ENCODE measurements at places on chromosomes 5 and 9. TPM values are rescaled to one million over a fixed set of nuclear protein-coding genes. Genes with fewer than 3 reads are reported as not detected.

DNA sequence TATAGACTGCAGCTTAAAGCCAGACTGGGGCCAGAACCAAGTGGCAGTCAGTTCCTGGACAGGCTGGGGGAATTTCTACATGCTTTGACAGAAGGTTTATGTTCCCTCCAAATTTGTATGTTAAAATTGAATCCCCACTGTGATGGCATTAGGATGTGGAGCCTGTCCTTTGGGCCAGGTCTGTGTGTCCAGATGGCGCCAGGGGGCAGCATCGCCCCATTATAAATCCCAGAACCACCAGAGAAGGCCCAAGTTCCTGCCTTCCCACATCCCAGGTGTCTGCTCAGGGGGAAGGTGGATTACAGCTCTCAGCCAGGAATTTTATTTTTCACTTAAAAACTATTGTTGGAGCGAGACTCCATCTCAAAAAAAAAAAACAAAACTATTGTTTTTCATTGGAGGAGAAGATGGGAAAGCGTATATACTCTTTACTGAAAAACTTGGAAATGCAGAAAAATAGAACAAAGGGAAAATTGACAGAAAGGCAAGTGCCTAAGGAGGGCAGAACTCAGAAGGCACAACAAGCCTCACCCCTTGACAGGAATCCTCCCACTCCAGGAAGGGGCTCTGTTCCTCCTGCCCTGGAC, 5.0 kb downstream of the IL3 start:
- no peak for DNase-seq

DNA sequence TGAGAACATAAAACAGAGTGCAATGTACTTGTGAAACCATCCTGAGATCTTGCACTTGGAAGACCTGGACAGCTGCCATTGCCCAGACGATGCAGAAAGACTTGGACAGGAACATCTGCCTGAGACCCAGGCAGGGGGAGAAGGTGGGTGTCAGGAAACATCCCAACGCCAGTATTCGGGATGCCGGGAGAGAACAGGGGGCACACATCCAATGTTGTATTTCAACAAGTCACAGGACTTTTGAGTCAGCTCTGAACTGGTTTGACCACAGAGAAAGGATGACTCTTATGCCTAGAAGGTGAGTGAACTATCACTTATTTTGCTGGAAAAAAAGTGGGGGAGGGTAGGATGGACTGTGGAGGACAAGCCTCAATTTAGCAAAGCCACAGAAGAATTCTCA, 124.6 kb downstream of the ROR2 start:
- no peak for DNase-seq

GRCh38 chr9:37693260-37693659, 42.5 kb downstream of the FRMPD1 start:
- no peak for DNase-seq

The CATSPER3 gene
- total RNA-seq = not detected

The GGTA1 gene
- total RNA-seq = 2.4 TPM

- no peak for DNase-seq
Observed at GRCh38 chr9:117672369-117672768, 31.8 kb upstream of the TLR4 start.

The CXCL14 gene
- total RNA-seq = 2.2 TPM

GRCh38 chr9:71911908-71912335, 483 bp downstream of the C9orf85 start:
- no peak for DNase-seq

- DNase-seq = no peak
Observed at GRCh38 chr9:26426551-26427131, 466.0 kb downstream of the CAAP1 start.

The IL13 gene
- total RNA-seq = not detected

DNA sequence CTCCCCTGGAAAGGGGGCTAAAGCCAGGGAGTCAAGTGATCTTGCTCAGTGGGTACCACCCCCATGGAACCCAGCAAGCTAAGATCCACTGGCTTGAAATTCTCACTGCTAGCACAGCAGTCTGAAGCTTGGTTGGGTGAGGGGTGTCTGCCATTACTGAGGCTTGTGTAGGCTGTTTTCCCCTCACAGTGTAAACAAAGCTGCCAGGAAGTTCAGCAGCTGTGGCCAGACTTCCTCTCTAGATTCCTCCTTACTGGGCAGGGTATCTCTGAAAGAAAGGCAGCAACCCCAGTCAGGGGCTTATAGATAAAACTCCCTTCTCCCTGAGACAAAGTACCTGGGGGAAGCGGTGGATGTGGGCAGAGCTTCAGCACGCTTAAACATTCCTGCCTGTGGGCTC, 17.1 kb upstream of the EPB41L4A start:
- DNase-seq = no peak

The CCDC187 gene
- 1.2 TPM for total RNA-seq

The IFNA13 gene
- not detected for total RNA-seq

GRCh38 chr5:7827610-7828009, 23.3 kb downstream of the CFAP90 start:
- no peak for DNase-seq

DNA sequence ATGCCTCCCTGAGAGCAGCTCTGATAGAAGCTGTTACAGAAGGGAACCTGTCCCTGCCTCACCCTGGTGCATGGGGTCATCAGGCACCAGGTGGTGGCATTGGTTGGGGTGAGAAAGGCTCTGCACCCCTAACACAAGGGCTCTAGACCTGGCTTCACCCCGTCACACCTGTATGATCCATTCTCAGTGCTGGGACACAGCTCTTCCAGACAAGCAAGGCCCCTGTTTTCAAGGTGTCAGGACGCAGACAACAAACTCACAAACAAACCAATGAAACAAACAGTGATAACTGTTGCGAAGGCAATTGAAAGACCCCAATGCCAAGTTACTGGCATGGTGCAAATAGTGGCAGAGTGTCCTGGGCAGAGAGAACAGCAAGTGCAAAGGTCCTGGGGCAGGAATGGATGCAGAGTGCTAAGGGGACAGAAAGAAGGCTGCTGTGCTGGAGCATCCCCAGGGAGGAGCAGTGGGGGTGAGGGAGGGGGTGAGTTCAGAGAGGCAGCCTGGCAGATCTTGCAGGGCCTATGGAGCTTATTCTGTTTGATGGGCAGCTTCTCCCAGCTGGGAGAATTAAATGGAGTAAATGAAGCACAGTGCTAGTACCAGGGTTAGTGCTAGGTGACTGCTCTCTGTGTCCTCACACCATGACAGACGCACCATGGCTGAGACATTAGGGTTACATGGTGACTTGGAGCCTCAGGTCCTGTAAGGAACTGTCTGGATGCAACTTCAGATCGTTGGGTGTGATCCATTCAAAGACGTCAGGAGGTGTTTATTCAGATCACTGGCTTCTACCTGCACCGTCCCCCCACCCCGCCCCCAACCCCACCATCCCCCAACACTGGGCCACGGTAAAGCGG, 67.9 kb upstream of the UNC5A start:
- no peak for DNase-seq

GRCh38 chr5:176812269-176813259, 2.2 kb downstream of the UNC5A start:
- no peak for DNase-seq

The PCDHA13 gene
- 1.5 TPM for total RNA-seq

The HSPB3 gene
- 1.7 TPM for total RNA-seq

DNA sequence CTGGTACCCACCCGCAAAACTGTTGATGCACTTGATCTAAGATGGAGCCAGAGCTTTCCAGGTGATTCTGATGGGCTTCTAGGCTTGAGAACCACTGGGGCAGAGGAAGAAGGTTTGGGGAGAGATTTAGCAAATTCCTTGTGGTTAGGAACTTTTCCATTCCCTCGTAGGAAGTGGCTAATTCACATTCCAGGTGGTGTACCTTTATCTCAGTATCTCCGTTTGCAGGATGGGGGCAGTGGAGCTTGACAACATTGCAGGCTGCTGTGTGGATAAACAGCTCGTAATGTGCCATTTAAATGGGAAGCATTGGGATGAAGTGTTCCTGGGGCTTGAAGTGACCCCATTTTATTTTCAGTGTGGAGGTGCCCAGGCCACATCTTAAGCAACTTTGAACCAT, 172.9 kb upstream of the IL12B start:
- no peak for DNase-seq

Measured in prostate gland (tissue), 2 donors.